ENCODE measurements at places on chromosomes 6 and 20.

- DNase-seq, result peak; percentile 80
These were observed 29.3 kb upstream of the TRIM27 start for GRCh38 chr6:28953039-28953584.

- DNase-seq, result no peak
These were observed 7.1 kb downstream of the SPINT3 start for GRCh38 chr20:45508068-45508886.

GRCh38 chr6:55678330-55679224 lies 99.6 kb upstream of the HMGCLL1 start:
- peak; percentile 82 for DNase-seq

DNA sequence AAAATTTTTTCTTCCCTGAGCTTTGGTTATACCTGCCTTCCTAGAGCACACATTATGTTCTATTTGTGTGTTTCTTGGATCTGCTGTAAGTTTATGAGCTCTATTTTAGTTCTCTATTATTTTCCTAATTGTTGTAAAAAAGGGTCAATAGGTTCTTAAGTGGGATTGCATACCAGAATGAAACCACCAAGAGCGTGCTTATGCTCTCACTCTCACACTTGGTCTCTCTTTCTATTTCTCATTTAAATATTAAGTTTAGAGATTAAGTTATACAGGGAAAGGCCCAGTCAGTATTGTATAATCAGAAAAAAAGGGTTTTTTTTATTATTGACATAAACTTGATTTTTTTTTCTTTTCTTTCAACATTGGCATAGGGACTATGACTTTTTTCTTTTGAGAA lies 96.8 kb downstream of the RIMS1 start:
- DNase-seq, result no peak

DNA sequence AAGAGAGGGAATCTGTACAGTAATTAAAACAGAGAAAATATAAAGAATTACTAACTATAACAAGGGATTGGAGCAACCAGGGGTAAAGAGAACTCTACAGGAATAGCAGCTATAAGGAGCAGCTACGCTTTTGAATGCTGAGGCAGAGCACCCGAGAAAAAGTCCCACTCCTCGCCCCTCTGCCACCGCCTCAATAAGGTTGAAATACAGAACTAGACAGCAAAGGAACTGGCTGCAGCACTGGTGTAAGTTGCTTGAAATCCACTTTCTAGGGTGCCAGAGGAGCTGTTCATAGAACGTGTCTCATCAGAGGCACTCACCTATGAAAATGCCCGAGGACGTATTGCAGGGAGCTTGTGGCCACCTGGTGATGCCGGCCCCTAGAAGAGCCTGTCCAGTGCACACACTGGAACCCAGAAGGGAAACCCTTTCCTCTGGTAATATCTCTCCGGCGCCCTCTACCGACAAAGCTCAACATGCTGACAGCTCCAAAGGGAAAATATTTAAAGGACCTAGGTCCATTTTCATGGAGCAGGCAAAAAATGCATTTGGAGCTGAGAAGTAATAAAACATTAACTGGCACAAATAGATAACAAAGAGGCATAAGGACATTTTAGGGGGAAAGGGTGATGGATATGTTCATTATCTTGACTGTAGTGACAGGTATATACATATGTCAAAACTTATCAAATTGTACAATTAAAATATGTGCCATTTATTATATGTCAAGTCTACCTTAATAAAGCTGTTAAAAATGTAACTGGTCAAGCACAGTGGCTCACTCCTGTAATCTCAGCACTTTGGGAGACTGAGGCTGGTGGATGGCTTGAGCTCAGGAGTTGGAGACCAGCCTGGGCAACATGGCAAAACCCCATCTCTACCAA lies 137.4 kb upstream of the HDAC2 start:
- no peak for DNase-seq

GRCh38 chr20:19515074-19515473 lies 243.0 kb upstream of the RIN2 start:
- DNase-seq, result no peak

GRCh38 chr6:147392917-147393625 lies 115.4 kb upstream of the SAMD5 start:
- DNase-seq, result no peak

DNA sequence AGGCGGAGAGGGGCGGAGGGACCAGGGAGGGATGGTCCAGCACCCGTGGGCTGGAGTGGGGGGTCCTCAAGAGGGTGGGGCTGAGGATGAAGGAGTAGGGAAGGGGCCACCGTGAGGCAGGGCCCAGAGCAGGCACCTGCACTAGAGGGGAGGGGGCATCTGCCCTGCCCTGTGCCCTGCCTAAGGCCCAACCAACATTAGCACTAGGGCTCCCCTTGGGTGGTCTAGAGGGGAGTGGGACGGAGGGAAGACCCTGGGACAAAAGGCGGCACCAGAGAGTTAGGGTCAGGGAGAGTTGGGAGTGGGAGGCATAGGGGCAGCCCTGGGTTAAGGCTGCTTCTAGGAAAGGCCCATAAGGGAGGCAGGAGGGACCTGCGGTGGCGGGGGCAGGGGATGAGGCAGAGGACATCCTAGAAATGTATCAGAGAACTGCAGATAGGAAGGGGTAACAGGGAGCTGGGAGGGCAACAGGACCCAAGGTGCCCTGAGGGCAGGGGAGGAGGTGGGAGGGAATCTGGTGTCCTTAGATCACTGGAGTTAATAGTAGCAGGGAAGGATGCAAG lies 24.5 kb downstream of the HLA-F start:
- no peak for DNase-seq

DNA sequence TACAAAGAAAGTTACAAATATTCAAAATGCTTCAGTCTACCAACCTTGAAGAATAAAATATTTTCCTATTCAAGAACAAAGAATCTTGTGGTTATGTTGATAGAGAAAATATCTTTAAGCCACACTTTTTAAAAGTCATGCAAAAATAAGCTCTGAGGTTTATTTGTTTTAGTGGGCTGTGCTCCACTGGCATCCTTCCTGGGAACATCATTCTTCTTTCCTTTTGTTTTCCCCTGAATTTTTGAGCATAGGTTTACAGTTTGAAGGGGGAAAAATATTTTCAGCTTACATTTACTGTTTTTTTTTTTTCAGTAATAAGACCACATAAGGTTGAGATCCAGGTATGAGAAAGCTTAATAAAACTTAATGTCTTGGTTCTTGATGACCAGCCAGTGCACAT lies 72.0 kb upstream of the BACH2 start:
- DNase-seq, result no peak

DNA sequence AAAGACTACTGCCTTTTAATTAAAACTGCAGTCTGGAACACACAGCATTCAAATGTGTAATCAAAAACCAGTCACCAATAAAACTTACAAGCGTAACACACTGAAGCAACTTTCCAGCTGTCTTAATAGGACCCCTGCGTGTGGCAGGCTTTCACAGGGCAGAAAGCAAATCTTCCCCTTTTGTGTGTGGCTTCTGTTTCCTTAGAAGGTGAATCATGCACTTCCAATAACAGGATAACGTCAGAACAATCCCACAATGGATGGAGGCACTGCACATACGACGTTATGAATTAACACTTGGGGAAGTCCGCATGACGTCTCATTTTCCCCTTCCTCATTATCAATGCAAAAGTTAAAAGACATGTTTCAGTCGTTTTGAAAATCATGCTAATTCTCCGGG lies 44.8 kb downstream of the INSM1 start:
- peak; percentile 34 for DNase-seq

GRCh38 chr20:47699818-47700217 lies 85.5 kb downstream of the SULF2 start:
- DNase-seq, result no peak

DNA sequence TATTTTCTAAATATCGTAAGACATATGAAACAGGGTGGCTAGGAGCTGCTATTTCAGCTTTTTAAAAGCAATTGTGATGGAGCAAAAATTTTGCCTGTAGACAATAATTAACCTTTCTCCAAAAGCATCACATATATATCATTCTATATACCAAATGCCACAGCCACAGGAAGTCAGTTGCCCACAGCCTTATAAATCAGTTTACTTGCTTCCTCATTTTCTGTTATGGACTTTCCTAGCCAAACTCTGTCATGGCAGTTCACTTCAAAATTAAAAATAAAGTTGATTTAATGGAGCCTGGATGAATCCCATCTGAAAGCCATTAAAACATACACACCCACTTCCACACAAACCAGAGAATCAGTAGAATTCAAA lies 93.4 kb upstream of the NHSL1 start:
- no peak for DNase-seq

DNA sequence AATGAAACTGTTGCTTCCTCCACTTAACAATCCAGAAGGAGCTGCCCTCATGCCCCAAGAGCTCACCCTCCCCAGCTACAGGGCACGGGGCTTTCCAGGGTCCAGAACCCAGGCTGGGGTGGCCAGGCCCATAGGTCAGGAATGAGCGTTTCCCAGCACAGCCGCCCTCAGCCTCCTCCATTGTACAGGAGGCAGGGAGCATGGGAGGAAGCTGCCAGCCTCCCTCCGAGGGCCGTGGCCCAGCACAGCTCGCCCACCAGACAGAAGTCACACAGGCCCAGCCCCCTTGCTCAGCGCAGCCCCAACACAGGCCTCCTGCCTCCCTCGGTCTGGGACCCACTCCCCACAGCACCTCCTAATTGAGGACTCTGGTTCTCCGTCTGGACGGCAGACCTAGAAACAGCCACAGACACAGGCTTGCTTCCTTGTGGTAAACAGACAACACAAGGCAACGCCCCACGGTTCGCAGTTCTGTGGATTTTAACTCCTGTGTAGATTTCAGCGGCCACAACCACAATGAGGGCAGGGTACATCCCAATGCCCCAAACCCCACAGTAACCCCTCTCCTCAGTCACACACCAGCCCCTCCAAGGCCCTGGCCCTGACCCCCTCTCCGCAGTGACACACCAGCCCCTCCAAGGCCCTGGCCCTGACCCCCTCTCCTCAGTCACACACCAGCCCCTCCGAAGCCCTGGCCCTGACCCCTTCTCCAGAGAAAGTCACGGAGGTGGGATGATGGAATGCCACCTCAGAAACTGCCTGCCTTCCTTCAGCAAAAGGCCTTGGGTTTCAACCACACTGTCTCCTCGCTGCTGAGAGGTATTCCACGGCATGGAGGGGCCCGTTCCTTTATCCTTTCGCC lies 173.5 kb downstream of the DLL1 start:
- DNase-seq, result no peak

GRCh38 chr6:128606611-128607010 lies 86.2 kb upstream of the PTPRK start:
- no peak for DNase-seq

DNA sequence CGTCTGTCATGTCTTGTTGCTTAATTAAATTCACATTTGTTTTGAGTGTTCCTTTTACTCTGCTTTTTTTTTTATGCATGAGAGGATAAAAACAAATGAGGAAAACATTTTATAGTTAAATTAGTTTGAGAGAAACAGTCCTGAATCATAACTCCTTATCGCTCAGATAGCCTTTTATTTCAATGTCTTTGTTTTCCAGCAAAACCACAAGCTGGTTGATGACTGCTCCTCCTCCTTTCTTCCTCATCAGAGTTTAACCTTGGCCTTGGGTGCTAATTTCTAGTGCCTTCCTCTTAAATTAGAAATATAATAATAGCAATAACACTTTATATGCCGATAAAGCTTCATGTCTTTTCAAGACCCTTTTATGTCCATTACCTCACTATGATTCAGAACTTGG lies 3.1 kb downstream of the NOX3 start:
- DNase-seq, result no peak

- no peak for DNase-seq
These were observed 1.5 kb downstream of the FOXC1 start for GRCh38 chr6:1611322-1611571.

DNA sequence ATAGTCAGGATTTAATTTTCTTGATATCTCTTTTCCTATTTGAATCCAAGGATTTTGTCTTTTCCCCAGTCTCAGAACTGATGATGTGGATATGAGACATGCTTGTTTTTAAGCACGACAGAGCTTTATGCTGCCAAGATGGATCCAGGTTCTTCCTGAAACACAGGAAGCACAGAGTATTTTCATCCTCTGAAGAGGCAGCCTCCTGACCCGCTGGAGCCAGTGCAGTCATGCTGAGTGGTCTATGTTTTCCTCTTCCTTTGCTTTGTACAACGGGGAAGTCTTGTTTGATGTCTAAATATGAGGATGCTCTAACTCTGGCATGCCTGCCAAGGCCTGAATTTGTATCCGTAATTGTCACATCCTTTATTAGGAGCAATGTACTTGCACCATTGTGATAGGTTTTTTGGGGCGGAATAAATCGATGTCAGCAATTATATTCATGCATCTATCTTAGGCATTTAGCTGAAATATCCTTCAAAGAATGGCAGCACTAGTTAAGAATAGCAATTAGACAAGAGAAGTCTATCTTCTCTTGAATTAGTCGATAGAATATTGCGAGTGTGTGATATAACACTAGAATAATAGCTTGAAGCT lies 407.1 kb upstream of the JAG1 start:
- DNase-seq, result no peak
